Stimulated activated CD4-positive, alpha-beta T cell treated with anti-CD3 and anti-CD28 coated beads, Interleukin-4, amount 100 ng/mL, for 48 hours (primary cell): ENCODE measurements at places on chromosomes 6 and 20.

- no peak for DNase-seq
Observed at GRCh38 chr6:53680489-53680888, 14.9 kb upstream of the KLHL31 start.

GRCh38 chr20:52924411-52925271 lies 47.5 kb upstream of the TSHZ2 start:
- no peak for DNase-seq

DNA sequence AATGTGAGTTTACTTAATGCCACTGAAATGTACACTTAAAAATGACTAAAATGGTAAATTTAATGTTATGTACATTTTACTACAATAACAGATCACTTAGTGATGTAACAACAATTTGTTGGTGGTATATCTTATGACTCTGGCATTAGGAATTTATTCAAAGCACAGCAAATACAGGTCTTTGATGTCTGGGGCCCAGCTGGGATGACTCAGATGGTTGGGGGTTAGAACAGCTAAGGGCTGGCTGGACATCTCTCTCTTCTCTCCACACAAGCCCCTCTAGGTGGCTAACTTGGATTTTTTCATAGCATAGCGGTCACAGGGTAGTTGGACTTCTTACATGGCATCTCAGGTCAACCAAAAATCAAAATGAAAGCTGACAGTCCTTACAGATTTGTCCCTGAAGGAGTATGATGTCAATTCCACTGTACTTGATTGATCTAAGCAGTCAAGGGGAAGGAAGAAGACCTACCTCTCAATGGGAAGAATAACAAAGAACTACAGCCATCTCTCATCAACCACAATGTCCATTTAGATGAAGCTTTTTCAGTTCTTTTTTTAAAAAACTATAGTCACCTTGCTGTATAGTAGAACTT lies 37.5 kb upstream of the LCA5 start:
- DNase-seq, result no peak

DNA sequence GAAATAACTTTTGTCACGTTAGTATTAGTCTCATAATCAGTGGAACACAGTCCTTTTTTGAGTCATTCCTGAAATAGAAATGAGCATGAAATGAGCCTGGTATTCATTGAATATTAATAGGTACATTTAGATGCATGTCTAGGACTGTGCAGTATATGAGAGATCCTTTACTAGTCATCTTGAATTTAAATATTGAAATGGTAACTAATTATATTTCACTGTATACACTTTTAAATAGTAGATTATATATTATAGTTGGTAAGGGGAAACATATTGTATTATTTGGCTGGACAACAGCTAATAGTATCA lies 59.4 kb downstream of the RSPO3 start:
- DNase-seq, result no peak

DNA sequence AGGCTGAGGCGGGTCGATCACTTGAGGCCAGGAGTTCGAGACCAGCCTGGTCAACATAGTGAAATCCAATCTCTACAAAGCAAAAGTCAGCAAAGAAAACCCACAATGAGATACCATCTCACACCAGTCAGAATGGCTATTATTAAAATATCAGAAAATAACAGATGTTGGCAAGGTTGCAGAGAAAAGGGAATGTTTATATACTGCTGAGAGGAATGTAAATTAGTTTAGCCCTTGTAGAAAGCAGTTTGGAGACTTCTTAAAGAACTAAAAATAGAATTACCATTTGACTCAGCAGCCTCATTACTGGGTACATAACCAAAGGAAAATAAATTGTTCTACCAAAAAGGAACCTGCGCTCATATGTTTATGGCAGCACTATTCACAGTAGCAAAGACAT lies 16.7 kb upstream of the GCM1 start:
- no peak for DNase-seq

DNA sequence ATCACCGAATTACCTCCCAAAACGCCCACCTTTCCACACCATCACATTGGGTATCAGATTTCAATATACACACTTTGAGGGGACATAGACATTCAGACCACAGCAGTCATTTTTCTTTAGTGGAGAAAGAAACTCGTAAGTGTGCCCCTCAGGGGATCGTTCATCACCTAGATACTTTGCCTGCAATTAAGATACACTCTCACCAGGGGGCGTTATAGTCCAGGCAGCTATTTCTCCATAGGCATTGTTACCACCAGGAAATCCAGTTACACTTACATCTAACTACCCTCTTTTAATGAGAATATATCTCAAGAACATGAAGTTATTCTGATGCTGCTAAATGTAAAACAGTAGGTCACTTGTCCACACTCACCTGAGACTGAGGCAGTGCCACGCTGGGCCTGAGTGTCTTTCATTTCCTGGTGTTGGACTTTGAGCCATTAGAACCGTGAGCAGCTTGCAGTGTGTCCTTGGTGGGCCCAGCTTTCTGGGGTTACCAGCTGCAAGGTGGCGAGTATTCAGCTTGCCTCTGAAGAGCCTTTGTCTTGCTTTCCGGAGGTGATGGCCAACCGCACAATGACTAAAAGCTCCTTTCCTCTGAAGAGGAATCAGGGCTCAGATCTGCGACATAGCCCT lies 35.1 kb upstream of the UNC93A start:
- DNase-seq, result no peak

DNA sequence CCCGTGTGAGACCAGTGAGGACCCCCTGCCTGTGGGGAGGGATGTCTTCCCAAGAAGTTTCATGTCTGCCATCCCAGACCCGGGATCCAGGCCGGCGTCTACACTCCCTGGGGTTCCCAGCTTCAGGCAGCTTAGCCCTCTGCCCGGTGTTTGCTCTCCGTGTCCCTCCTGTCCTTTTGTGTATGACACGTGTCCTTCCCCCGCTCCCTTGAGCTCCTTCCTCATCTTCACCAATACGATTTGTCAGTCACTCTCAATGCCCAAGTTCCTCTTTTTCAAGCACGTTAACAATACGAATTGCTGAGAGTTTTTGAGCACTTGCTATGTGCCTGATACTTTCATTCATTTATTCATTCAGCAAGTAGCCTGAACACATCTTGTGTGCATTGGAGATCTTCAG lies 115.6 kb upstream of the PTPN1 start:
- no peak for DNase-seq

DNA sequence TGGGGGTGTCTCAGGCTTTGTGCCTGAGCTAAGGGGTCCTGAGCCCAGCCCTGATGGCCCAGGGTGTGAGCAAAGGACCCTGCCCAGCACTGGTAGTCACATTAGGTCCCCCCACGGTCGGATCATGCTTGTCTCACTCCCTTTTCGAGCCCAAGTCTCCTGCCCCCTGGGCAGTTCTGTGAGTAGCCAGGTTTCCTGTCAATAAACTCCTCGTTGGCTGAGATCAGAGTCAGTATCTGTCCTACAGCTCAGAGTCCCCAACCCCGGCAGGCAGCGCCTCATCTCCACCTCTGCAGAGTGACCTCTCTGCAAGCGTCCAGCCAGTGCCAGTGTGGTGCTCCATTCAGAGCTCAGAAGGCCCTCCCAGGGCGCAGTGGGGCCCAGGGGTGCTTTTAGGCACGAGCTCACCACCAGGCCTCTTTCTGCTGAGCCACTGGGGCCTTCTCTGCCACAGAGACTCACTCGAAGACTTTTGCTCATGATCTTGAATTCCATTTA lies 93.7 kb upstream of the PMEPA1 start:
- DNase-seq, result no peak

DNA sequence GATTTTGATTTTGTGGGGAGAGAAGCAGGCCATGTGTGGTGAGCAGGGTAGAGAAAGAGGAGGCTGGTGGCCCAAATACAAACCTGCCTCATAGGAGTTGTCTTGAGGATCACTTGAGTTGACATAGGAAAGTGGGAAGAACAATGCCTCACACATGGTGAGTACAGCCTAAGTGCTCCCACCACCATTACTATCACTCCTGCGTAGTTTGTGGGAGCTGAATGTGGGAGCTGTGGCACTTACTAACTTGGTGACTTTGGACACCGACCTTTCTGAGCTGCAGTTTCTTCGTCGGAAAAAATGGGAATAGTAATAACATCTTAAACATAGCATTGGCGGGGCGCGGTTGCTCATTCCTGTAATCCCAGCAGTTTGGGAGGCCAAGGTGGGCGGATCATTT lies 25.5 kb upstream of the SERINC3 start:
- no peak for DNase-seq

DNA sequence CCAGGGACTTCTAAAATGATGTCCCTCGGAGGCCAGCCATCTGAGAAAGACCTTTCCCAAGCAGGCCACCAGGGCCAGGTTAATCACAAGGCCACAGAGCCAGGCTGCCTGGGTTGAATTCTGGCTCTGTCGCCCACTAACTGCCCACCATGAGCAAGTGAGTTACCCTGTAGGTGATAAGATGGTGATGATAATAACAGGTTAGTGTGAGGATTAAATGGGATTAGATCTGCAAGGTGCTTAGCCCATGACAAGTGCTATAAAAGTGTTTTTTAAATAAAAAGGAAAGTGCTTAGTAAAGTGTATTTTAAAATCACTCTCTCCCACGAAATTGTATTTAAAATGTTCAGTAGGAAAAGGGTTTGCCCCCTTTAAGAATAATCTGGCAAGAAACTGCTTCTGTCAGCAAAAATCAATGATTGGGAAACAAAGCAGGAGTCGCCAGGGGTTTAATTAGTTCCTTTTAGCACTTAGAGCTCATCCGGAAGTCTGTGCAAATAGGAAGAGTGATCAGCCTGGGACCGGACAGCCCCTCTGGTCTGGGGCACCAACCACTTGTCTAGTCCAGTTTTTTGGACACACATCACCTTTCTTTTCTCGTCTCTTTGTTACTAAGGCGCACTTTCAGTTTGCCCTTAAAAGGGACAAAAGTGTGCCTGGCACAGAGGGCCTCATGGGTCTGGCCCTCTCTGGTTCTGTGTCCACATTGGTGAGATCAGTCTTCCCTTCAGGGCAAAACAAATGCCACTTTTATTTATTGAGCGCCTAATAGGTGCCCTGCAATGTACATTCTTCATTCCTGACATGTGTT lies 150.4 kb downstream of the GRM4 start:
- DNase-seq, result no peak

DNA sequence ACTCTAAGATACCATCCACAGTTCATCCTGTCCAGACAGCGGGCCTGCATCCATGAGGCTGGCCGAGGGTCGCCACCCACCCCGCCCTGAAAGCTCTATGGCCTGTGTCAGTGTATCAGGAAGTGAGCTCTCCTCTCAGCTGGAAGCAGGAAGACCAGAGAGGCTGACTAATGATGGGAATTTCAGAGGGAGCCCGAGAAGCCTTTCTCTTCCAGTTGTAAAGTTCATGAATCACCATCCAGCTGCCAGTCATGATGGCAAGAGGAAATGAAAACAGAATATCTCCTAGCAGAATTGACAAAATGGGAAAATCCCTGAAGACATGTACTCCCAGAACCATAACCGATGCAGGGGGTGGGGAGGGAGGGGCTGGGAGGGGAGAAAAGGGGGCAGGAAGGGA lies 109.6 kb upstream of the RPS6KA2 start:
- no peak for DNase-seq

GRCh38 chr6:104123227-104123626 lies 736.5 kb downstream of the HACE1 start:
- DNase-seq, result no peak

DNA sequence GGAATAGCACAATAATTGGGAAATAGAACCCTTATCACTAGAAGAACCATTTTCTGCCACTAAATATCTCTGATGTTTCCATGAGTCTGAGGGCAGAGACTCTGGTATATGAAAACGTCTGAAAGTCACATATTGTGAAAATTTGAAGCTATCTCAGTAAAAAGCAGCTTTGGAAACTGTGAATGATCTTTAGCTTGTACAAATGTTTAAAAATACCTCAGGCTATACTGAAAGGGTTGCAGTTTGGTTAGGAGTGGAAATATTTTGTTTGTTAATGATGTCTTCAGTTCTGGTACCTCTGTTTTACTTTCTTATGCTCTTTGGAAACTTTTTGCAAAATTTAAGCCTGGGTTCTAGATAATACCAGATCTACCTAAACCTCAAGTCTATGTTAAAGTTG lies 135.0 kb downstream of the SLC16A10 start:
- no peak for DNase-seq

- DNase-seq, result no peak
Observed at GRCh38 chr6:42452171-42453030, 675 bp upstream of the TRERF1 start.

- peak; percentile 80 for DNase-seq
Observed at GRCh38 chr20:50724851-50725723, 6.3 kb upstream of the PARD6B start.

- no peak for DNase-seq
Observed at GRCh38 chr6:34049395-34050342, 96.2 kb downstream of the GRM4 start.

DNA sequence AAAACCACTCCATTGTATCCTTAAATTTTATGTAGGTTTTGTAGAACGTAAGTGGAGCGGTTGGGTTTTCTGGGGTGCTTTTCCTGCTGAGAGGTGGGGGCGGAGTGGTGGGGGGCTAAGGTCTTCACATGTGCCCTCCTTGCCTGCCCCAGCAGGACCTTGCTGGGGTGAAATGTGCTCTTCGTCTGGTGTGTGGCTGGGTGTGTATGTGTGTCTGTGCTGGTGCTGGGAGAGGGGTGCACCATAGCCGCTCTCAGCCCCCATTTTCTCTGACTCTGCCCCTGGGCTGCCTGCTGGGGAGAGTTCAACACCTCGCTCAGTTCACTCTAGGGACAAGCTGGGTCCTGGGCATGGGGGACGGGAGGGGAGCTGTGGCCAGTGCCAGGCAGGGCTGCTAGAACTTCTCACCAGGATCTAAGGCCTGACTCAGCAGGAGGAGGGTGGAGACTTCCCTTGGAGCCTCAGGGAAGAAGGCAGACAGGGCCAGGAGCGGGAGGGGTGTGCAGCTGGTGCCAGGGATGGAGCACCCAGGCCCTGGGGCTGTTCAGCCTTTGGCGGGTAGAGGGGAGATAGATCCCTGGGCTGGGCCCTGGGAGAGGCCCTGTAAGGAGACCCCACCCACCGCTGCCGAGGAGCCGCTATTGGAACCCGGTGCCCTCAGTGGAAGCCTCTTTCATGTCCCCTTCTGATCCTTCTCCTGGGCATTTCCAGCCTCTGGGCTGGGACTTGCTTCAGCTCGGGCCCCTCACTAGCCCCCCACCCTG lies 4.8 kb downstream of the SOX18 start:
- no peak for DNase-seq

DNA sequence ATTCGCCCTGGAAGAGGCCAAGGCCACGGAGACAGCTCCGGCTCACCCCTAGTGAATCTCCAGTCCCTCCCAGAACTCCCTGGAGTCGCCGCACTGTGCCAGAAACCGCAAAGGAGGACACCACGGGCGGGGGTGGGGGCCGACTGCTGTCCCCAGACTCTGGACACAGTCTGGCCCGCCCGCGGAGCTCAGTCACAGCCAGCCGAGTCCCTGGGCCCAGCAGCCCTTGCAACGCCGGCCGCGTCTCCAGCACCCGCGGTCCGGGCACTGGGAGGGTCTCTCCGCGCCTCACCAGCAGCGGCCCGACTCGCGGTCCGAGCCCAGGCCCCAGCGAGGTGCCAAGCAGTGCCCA lies 518 bp downstream of the PEX6 start:
- DNase-seq, result no peak

DNA sequence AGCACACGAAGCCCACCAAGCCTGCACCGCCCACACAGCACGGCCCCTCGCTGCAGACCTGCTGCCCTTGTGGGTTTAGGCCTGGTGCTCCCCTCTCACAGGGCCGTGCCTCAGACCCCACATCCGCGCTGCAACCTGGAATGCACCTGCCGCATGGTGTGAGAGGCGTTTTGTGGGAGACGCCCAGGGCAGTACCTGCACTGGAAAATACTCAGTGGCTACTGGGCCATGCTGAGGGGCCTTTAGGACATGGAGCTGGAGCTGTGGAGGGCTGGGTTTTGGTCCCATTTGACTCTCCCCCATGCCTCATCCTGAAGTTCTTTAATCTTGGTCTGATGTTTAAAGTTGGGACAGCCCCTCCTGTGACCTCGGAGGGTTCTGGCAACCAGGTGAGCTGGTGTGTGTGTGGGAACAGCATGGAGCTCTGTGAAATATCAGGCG lies 116.3 kb downstream of the ERMARD start:
- no peak for DNase-seq
